CD4-positive, alpha-beta T cell (primary cell): ENCODE measurements at places on chromosomes 16 and 17.

DNA sequence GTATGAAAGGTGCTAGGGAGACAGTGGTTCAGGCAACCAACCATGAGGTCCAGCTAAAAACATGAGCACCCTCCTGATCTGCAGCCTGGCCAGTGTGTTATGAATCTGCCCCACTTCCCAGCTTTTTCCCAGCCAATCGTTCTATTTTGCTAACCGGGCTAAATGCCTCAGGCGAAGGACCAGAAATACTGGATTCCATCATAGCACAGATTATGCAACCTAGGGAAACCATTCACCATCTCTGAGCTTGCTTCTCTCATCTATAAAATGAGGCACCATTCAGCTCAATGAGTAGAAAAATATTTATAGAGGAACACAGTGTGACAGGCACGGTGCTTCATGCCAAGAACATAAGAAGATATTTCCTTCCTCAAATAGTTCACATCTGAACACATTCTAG lies 45.2 kb upstream of the NUDT7 start:
- no peak for DNase-seq

- no peak for DNase-seq
These were observed 493.7 kb upstream of the ERCC4 start for GRCh38 chr16:13426269-13426668.

DNA sequence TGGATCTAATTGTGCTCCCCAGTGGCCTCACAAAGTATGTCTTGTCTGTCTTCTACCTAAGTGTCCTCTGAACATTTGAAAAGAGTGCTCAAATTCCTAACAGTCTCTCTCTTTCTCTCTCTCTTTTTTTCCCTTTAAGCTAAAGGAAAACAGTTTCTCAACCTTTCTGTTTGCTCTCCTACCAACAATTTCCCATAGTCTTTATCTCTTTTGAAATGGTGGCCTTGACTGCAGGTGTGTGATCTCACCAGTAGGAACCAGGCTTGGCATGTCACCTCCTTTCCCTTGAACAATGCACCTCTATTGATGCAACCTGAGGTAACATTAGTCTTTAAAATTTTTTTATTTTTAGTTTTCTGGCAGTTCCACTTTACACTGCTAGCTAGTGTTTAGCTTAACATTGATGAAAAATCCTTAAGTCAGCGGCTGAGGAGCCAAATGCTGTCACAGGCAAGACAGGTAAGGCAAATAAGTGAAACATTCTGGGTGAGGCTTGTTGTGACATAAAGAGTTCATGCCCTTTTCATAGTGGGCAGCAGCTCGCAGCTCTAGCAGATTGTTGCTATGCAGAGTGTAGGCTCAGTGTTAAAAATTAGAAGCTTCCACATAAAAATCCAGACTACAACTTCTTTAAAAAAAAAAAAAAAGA lies 273.4 kb downstream of the HAPSTR1 start:
- DNase-seq = no peak

DNA sequence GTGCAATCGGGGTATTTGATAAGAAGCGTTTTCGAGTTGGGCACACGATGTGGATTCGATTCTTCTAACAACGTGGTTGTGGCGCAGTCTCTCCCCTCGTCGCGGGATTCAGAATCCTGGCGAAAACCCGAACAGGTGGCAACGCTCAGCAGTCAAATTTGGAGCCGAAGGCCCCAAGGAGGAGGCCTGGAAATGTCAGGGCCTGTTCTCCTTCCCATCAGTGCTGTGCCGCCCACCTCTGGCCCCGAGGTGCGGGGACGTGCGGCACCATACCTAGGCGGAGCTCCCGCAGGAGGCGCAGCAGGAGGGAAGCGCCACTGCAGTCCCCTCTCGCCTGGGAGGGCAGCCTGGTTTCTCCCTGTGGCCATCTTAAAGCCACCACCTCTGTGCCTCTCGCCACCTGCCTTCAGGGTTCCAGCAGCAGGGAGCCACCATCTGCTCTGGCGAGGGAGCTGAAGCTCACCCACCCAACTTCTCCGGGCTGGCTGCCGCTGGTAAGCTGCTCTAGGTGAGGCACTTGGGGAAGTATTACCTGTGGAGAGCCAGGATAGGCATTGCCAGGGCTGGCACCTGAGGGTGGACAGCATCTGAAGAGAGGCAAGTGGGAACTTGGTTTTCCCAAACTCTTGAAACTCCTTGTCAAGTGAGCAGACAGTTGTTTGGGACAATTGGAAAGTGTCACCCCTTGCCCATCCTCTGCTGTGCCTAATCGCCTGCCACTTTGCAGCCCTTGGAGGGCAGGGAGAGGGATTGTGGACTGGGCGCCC lies 2.6 kb upstream of the AATF start:
- DNase-seq = peak; percentile 27

DNA sequence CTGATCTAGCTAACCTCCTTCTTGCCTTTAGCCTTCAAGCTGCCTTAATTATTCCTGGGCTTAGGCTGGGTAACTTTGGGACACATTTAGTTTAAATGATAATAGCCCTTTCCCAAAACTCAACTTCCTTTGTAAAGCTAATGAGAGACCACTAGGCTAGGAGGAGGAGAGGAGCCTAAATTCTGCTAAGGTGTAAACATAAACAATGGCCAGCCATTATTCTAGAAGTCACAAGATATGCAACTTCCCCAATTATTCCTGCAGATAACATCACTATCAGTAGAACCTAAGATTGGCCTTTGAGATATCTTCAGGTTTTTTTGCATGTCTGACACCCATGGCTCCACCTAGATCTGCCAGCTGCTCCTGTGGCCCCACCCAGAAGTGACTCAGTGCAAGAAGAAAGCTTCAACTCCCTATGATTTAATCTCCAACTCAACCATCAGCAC lies 131.2 kb upstream of the FAM20A start:
- DNase-seq = no peak

- no peak for DNase-seq
These were observed 115.6 kb downstream of the GNAO1 start for GRCh38 chr16:56306690-56307533.

DNA sequence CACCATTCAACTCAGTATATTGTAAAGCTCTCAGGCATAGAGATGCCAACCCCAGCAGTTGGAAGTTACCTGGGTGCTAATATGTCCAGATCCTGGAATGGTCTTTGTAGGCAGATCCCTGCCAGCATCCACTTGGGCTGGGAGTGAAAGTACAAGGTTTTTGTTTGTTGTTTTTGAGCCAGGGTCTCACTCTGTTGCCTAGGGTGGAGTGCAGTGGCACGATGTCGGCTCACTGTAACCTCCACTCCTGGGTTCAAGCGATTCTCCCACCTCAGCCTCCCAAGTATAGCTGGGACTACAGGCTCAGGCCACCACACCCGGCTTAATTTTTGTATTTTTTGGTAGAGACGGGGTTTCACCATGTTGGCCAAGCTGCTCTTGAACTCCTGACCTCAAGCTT lies 177.6 kb downstream of the IRF8 start:
- DNase-seq = no peak

- DNase-seq = no peak
These were observed 19.1 kb upstream of the COPRS start for GRCh38 chr17:31877911-31878702.
